ENCODE measurements at places on chromosomes 5 and 9.

DNA sequence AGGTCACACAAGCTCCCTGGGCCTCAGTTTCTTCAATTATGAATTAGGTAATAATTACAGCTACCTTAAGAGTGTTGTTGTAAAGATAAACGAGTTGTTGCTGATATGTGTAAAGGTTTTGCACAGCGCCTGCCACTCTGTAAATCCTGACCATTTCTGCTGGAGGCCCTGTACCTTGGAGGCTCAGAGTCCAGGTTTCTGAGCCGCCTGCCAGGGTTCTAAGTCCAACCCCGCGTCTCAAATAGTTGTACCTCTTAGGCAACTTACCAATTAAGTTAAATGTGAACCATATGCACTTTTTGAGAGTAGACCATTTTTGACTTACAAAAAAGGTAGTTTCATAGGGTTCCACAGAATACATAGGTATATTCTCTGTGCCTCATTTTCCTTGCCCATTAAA lies 156.8 kb upstream of the KLF9 start:
- DNase-seq = no peak

DNA sequence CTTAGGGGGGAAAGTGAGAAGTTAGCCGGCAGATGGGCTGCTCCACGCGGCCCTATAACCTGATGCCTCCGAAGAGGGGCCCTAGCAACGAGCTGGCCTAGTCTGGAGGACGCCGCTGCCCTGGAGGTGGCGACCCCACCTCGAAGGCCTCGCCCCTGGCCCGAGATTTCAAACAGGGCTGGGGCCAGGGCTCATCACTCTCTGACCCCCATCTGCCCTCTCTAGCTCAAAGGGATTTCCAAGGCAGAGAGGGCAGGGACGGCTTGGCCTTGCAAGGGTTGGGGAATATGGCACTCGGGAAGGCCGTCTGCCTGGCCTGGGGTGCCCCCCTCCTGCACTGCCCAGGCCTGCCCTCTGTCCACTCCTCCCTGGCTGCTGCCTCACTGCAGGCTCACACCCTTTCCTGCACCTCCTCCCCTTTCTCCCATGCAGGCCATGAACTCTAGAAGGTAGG lies 25.5 kb upstream of the TIFAB start:
- no peak for DNase-seq

DNA sequence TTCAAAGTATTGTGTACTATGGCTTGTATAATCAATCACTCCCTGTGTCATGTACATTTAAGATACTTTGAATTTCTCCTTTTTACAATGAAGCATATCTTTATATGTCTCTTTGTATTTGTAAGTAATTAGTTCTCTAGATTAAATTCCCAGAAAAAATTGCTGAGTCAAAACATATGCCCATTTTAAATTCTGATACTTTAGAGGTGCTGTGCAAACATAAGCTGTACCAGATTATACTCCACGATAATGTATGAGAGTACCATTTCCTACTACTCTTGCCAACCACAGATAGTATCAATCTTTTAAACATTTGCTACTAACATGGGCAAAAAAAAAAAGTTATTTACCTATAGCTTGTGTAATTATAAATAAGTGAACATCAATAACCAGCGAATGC lies 18.3 kb downstream of the DCAF10 start:
- no peak for DNase-seq

DNA sequence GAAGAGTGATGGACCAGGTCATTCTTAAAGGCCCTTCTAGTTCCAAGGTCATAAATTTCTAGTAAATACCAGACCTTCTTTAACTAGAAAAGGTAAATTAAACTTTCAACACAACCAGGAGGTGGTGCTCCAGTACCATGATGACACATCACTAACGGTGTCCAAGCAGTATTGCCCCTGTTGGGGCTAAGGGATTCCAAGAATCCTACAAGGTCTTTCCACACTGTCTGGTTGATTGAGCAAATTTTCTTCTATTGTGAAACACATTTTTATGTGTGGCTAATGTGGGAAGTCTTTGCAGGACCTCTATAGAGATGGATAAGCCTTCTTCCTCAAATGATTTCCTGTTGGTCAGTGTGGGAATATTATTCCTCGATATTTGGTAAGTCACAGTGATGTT lies 459.6 kb upstream of the PAPPA start:
- DNase-seq = no peak

DNA sequence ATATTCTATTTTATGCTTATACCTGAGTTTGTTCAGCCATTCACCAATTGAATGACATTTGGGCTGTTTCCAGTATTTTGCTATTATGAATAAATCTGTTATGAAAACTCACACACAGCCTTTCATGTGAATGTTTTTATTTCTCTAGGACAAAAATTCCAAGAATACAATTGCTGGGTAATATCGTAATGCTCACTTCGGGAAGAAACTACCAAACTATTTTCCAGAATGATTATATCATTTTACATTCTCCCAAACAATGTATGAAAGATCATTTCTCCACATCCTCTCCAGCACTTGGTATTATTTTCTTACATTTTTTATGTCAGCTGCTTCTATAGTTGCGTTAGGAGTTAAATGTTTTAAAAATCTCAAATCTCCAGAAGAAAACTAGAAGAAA lies 58.3 kb upstream of the LHFPL2 start:
- DNase-seq = no peak

- DNase-seq = no peak
These were observed 107.0 kb downstream of the TRIO start for GRCh38 chr5:14250084-14250695.

DNA sequence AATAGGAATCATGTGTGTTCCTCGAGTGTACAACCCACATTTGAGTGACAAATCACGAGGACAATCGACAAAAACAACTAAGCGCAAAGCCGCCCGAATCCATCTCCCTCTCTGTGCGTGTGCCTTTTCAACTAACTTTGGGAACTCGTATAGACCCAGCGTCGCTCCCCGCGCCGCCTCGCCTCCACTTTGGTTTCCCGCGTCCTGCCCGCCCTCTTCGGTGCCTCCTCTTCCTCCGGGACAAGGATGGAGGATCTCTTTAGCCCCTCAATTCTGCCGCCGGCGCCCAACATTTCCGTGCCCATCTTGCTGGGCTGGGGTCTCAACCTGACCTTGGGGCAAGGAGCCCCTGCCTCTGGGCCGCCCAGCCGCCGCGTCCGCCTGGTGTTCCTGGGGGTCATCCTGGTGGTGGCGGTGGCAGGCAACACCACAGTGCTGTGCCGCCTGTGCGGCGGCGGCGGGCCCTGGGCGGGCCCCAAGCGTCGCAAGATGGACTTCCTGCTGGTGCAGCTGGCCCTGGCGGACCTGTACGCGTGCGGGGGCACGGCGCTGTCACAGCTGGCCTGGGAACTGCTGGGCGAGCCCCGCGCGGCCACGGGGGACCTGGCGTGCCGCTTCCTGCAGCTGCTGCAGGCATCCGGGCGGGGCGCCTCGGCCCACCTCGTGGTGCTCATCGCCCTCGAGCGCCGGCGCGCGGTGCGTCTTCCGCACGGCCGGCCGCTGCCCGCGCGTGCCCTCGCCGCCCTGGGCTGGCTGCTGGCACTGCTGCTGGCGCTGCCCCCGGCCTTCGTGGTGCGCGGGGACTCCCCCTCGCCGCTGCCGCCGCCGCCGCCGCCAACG lies at the start of gene GPR150:
Gene GPR150, plus strand, starts transcription at position 58 of the 840 bp plus-strand sequence. Its CDS starts 189 bp downstream, at position 247.
- peak; percentile 43 for DNase-seq

GRCh38 chr9:133949486-133950061 lies 42.5 kb downstream of the VAV2 start:
- DNase-seq = no peak

GRCh38 chr5:17217493-17218352 lies at the start of gene BASP1:
Gene BASP1, plus strand, starts transcription at chr5:17217631. Its CDS starts 57,586 bp downstream, at chr5:17275217.
- DNase-seq = peak; percentile 76

DNA sequence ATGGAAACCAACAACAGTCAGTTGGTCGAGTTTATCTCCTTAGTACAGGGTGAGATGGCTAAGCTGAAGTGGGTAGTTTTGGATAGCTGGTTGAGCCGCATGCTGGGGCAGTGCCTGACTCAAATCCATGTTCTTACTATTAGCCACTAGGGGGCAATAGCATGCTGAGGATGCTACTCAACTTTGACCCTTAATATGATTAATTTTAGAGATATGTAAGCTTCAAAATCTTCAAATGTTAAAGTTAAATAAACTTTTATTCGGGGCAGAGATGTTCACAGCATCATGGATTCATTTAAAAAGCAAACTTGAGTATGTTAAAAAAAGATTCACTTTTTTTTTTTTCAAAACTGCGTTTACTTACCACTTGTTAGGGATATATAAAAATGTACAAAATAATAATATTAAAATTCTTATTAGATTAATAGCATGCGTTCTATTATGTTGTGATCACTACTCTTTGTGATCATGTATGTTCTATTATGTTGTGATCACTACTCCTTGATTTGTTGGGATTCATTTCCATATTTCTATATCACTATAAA lies 57.0 kb downstream of the C9orf153 start:
- peak; percentile 2 for DNase-seq

DNA sequence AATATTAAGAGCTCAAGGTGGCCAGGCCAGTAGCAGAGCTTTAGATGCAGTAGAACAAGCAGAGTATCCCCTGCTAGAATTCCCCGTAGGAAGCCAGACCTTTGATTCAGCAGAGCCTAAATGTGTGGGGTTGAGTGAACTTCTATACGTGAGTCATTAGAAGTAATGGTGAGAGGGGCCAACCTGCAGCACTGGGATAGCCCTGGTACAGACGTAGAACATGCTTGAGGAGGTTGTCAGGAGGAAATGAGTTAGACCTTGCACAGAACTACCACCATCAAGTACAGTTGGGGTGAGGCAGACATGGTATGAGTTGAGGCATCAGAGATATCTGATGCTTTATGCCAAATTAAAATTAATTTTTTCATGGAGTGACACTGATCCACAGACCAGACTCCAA lies 42.0 kb downstream of the PDCD1LG2 start:
- no peak for DNase-seq

- DNase-seq = no peak
These were observed 287.7 kb downstream of the ACTL7B start for GRCh38 chr9:108568093-108568492.

DNA sequence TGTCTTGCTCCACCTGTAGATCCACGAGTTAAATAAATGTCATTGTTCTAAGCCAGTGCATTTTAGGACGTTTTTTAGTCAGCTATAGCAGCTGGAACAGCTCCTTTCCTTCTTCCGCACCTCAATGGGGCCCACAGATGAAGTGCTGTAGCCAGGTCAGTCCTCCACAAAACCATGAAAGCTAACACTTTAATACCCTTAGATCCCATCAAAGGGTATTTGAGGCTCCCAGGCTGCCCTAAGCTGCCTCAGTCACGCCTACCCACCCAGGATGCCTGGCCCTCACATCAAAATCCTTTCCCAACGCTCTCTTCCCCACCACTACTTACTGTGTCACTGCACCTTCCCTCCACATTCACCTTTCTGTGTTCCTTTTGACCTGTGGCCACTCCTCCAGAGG lies 44.1 kb upstream of the ACO1 start:
- DNase-seq = no peak

- no peak for DNase-seq
These were observed 53.3 kb upstream of the SLIT3 start for GRCh38 chr5:169354263-169354662.

GRCh38 chr5:28543473-28544098 lies 1505.2 kb upstream of the CDH9 start:
- DNase-seq = no peak

DNA sequence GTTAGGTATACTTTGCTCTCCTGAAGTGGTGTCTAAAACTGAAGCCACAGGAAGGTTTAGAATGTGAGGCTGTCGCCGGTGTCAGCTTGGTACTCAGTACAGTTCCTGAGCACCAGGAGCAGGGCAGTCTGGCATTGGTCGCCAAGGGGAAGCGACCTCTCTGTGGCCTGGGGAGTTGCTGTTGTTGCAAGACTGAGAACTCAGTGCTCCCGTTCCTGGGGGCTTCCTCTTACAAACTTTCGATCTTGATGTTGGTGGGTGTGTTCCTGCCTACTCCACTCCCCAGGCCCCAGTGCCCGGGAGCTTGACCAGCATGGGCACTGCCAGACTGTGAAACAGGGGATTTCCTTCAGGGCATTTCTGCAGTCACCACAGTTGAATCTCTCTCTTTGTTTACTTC lies 52.4 kb upstream of the PPARGC1B start:
- no peak for DNase-seq

DNA sequence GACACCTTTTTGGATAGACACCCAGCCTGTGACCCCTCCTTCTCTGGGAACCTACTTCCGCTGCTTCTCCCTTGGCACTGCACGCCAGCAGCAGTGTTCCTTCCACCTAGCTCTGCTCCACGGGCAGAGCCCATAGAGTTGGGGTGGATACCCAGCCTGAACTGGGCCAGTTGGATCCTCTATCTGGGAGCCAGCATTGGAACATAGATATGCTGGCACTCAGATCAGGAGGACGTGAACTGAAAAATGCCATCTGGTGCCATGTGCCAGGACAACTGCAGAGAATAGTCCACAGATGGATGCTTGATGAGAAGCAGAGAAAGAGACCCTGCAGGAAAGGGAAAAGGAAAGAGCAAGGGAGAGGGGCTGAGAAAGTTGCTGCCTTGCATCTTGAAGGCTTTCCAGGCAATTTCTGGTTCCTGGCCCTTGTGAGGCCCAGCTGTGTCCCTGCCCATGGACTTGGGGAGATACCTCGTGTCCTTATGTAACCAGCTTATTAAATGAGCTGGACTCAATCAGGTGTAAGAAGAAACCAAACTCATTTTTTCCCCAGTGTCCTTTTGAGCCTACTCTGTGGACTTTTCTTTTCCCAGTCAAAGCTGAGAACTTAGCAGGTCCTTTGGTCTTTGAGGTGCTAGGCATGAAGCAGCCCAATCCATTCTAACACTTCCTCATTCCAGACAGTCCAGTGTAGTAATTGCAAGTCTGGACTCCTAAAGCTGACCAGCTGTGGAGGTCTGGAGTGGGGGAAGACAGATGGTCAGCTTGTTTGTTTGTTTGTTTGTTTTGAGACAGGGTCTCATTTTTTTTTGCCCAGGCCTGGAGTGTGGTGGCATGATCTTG lies 39.1 kb downstream of the ANGPTL2 start:
- DNase-seq = no peak

DNA sequence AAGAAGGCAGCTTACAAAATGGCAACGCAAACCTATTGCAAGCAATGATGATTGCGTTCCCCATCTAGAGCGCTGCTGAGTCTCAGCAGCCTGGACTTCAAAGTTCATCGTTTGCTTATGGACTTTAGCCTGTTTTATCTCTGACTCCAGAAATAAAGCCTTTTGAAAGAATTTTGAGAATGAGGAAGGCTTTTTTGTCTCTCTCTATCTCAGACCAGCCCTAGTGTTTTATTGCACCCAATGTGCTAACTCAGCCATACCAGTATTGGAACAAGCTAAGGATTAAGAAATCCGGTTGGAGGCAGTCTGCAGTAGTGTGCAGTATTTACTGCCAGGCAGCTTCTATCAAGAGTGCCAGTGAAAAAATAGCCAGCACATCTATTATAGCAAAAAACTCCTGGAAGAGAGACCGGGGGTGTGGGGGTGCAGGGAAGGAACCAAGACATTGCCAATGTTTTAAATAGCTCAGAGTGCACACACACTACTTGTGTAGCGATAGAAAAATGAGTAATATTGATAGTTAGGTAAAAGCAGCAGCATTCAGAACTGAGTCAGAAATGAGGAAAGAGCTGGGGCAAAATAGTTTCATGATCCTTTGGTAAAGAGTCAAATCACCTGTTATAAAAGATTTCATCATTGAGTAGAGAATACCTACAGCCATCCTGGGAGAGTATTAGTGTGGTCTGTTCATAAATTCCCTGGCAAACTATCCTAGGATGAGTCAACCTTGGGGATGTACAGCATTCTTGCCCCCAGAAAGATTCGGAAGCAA lies 219.0 kb downstream of the ZNF608 start:
- no peak for DNase-seq

Measured in memory B cell (primary cell).